Peyer's patch (tissue), 4 donors: ENCODE measurements at places on chromosomes 4 and X. TPM values are rescaled to one million over a fixed set of nuclear protein-coding genes. Genes with fewer than 3 reads are reported as not detected.
A peak's percentile ranks its signal among the peaks of the same experiment; 100 is the strongest.

Gene STPG2
- total RNA-seq = not detected

- peak; percentile 86 for DNase-seq
Measured at GRCh38 chr4:128810871-128811570, 1.5 kb downstream of the JADE1 start.

- DNase-seq = no peak
Measured at GRCh38 chr4:48858130-48858529, 27.2 kb downstream of the OCIAD1 start.

DNA sequence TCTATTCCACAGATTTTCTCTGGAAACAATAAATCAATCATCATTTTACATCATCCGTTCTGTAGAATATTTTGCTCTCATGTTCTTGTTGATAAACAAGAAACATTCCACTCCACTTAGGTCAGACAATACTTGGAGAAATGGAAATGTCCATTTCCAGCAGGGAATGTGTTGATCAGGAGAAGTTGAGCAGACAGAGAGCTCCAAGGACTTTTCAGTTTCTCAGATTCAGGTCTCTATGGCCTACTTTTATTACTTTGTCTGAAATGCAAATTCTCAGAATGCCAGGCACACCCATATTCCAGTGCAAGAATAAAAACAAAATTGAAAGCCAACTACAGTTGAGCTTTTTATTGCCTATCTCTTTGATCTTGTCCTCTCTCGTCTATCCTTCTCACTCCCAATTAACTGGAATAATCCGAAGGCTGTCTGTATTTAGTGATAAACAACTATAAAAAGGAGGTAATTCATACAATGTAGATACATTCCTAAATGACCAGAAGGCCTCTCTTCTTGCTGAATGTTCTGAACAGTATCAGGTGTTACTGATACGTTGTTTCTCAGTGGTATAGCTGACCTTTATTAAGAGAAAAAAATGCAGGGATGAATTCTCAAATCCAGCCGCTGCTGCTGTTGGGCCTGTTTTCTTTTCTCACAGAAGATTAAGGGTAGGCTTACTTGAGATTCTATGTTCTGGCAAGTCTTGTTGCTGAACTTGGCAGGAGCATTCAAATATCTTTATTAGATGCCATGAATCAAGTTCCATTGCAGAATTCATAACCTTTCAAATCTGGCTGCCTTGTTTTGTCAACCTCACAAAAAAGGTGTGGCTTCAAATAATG lies 72.1 kb downstream of the HPGD start:
- DNase-seq = no peak

GRCh38 chrX:112799425-112799824 lies 41.2 kb downstream of the AMOT start:
- DNase-seq = no peak

Gene MAGEA2
- not detected for total RNA-seq

Gene PRSS12
- total RNA-seq = 23.1 TPM

GRCh38 chrX:137305404-137305803 lies 260.5 kb upstream of the ZIC3 start:
- DNase-seq = no peak

DNA sequence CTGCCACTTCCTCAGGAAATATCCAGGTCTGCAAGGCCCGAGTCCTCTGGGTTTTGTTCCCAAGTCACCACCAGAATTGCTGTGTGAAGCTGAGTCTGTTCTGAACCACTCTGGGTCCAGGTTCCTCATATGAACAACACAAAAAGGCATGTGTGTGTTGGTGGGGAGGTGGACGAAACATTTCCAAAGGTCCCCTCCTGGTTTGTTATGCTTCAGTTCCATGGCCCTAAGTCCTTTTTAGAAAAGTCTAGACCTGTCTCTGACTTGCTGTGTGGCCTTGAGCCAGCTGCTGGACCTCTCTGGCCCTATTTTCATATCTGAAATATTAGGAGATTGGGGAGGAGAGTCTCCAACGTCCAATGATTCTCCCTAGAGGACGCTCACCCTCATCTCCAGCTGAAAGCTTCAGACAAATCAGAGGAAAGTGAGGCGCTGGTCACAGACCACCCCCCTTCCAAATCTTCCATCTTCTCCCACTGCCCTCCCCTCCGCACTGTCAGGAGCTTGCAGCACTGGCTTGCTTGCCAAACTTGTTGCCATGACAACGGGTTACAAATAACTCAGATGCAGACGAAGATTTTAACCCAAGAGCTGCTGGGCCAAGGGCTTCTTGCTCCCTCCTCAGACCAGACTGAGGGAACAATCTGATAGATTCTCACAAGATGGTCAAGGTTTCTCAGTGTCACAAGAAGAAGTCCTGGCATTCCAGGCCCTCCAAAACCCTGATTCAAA lies 64.5 kb downstream of the SMC1A start:
- no peak for DNase-seq

GRCh38 chr4:139337612-139338011 lies 35.3 kb upstream of the NDUFC1 start:
- no peak for DNase-seq

Gene TREX2
- total RNA-seq = 1.1 TPM

Gene LDB2
- 4.9 TPM for total RNA-seq

DNA sequence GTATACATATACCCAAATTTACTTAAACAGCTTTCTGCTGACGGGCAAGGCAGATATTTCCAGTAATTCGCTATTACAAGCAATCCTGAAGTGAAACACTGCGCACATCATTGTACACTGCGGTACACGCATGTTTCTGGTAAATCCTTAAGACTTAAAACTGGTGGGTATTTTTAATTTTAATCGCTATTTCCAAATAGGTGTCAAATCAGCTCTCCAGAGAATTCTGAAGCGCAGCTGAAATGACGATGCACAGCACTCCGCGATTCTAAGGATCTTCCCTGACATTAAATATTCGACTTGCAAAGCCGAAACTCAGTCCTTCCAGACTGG lies 361 bp downstream of the TMEM128 start:
- no peak for DNase-seq

DNA sequence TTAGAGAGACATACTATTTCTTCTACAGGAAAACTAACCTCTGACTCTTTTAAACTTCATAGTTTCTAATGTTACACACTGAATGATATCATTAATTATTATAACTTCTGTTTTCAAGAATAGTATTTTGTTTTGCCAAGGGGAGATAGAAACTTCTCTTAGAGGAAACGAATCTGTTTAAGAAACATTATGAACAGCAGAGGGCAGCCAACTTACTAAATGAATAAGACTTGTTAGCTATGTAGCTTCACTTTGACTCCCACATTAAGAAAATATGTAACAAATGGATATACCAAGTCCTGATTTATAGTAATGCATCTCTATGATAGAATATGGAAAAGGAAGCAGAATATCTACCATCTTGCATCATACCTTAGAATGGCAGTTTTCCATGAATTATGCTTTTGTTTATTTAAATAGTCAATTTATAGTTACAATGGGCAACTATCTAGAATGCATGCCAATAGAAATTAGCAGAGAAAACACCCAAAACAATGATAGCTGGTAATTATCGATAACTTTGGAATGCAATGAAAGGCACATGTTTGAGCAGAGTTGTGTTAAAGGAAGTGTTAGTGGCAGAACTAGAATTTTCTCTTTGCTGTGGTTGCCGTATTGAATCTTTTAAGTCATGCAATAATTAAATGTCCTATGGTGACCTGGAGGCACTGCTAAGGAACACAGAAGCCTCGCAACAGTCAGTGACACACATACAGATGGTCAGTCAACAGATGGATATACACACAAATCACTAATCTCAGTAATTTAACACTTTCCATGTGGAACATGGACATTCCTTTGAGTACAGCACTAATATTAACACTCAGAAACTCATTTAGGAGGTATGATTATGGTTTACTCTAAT lies 105.7 kb upstream of the PDLIM3 start:
- no peak for DNase-seq
